Activated CD4-positive, alpha-beta T cell treated with anti-CD3 and anti-CD28 coated beads for 36 hours (primary cell): ENCODE measurements at places on chromosomes 7 and 10. TPM values are rescaled to one million over a fixed set of nuclear protein-coding genes. Genes with fewer than 3 reads are reported as not detected.

The WDFY4 gene
- 0.09 TPM for total RNA-seq

The PLEKHS1 gene
- 0.09 TPM for total RNA-seq

The CCDC3 gene
- total RNA-seq, result 0.14 TPM

The PPP1R17 gene
- not detected for total RNA-seq

The ODAD2 gene
- total RNA-seq, result 0.23 TPM

The ACSM6 gene
- not detected for total RNA-seq

The ZNF503 gene
- total RNA-seq, result 0.40 TPM

The CNOT4 gene
- total RNA-seq, result 17.7 TPM

The FKBP14 gene
- 8.3 TPM for total RNA-seq

The NHLRC2 gene
- total RNA-seq, result 22.3 TPM

The DYDC2 gene
- total RNA-seq, result 0.79 TPM

The GIMAP4 gene
- 135 TPM for total RNA-seq

The TMEM184A gene
- 0.14 TPM for total RNA-seq

The STAM gene
- total RNA-seq, result 17.9 TPM

The CALHM2 gene
- total RNA-seq, result 12.0 TPM

The NEUROG3 gene
- 0.21 TPM for total RNA-seq

The PCDH15 gene
- not detected for total RNA-seq
